AG04450 (cell line): ENCODE measurements at places on chromosomes 1 and 21.

DNA sequence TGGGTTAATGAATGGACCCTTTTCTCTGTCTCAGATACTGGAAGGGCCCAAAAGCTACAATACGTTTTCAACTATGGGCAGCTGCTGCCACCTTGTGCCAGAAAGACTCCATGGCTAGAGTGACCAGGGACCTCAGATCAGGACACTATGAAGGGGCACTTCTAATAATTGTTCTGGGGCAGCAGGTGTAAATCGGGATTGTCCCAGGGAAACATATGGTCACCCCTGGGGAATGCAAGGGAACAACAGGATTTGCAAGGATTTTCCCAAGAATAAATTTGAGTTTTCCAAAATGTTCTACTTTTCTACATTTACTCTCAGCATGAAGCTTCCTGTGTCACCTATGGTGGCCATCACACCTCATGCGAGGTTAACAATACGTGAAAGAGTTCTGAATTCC lies 12.0 kb upstream of the FCAMR start:
- no peak for DNase-seq

DNA sequence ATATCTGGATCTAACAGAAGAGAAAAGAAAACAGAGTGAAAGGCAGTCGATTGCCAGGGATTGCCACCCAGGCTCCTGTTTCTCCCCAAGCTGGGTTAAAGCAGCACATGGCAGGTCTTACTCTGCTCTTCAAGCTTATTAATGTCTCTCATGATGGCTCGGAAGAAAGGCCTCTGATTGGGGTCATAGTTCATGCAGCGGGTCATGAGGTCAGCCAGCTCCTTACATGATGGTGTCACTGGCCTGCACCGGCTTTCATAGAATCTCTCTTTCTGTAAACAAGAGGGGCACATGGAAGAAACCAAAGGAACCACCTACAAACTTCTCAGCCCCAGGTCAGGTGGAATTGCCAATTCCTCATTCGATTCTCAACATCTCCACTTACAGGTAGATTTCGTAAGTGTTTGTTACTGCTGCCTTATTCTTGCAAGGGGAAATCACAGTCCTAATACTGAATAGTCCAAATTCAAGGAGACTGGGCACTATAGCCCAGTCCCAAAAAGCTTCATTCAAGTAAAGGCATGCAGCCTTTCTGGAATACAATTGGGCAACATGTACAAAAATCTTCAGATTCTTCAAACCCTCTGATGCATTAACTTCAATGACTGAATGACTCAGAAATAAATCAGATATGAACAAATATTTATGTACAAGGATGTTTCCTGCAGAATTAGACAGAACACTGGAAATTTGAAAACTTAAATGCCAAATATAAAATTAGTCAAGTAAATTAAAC lies 96.6 kb downstream of the RAVER2 start:
- no peak for DNase-seq

DNA sequence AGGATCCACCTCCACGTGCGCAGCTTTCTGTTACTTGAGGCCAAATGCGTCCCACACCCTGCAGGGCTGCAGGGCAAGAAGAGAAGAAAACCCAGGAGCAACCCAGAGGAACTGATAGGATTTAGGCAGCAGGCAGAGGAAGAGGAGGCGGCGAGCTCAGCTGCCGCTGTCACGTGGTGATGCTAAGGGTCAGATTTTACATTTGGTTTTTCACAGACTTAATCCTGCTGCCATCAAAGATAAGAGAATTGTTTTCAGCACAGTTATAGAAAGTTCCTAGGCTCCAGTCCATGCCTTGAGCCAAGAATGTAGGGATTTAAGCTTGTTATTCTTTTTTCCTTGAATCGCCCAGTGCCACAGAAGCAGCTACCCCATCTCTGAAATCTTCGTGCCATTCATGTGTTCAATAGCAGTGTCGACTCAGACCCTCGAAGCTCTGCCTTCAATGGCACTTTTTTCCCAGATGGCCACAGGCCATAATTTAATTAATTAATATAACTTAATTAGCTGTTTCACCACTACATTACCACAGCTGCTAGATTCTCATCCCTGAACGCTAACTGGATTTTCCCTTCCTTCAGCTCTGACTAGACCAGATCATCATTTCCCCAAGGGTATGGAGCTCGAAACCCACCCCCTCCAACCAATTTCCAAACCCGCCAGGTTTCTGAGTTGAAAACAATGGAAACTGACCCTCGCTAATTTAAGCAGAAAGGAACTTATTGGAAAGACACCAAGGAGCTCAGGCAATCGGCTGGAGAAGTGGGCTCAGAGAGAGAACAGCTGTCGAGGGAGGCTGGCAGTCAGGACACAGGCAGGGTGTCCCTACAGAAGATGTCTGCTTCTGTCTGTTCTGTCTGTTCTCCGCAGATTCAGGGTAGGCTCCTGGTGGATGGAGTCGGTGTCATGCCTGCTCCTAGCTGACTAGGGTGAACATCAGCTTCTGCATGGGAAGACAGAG lies 36.2 kb downstream of the LDLRAP1 start:
- no peak for DNase-seq

DNA sequence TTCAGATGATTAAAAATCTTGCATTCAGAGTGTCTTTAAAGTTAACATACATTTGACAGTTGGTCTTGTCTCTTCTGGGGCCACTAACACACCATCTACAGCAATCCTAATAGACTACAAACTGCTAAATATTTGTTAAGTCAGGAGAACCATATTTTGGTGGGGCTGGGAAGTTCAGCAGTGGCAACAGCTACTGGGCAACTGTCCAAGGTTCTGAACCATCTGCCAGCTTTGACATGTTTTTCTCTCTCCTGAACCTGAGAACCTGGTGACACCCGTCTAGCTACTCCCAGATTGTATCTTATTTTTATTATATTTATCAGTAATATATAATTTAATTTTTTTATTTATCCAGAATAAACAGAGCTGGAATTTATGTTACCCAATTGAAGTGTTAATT lies 199.0 kb upstream of the DPYD start:
- no peak for DNase-seq

GRCh38 chr1:90370686-90371447 lies 346.2 kb downstream of the BARHL2 start:
- DNase-seq: no peak

DNA sequence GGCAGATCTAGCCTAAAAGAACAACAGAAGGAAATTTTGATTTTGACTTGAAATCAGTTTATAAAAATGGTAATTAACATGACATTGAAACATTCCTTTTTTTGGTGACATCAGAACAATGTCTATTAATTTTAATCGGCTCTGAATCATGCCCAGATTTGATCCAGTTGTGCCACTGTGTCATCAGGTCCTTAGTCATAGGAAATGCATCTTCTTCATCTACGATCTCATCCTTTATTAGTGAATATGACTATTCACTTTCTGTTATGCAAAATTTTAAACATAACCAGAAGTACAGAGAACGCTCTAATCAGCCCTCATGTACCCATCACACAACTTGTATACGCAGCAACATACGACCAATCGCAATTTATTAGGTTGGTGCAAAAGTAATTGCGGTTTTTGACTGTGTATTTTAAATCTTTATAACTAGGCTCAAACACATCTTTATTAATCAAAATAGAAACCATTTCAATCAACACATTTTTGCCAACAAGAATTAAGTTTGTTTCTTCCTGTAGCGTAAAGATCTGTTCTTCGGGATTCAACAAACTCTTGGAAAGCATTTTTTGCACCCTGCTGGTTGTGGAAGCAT lies 40.3 kb upstream of the TLR5 start:
- DNase-seq: no peak

GRCh38 chr1:224237119-224237881 lies 54.3 kb downstream of the DEGS1 start:
- DNase-seq: no peak

GRCh38 chr1:234400773-234401172 lies 27.5 kb downstream of the COA6 start:
- no peak for DNase-seq

GRCh38 chr1:36157973-36158826 lies 2.2 kb downstream of the MAP7D1 start:
- DNase-seq: no peak

- DNase-seq: no peak
These were observed 19.6 kb upstream of the WNT3A start for GRCh38 chr1:227987181-227987580.

DNA sequence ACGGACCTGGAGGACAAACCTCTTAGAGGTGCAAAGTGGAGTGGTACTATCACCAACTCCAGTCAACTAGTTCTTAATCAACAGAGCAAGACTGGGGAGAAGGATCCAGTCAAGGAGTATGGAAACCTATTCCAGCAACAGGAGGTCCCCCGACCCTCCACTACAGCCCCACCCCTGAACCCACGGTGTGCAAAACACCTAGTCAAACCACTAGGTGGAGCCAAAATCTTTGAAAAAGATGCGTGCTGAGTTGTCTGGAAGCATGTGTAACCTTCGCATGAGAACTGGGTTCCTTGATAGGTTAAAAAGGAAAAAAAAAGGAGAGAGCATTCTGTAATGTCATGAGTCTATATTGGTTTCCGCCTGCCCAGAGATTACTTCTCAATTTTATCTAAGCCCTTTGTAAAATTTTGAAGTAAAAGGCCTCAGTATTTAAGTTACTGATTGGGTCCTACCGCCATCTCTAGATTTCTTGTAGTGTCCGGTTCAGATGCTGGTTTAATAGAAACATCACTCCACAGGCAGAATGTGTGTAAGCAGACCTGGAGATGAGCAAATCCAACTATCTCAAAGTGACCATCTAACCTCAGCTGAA lies 81.9 kb upstream of the HAO2 start:
- no peak for DNase-seq

DNA sequence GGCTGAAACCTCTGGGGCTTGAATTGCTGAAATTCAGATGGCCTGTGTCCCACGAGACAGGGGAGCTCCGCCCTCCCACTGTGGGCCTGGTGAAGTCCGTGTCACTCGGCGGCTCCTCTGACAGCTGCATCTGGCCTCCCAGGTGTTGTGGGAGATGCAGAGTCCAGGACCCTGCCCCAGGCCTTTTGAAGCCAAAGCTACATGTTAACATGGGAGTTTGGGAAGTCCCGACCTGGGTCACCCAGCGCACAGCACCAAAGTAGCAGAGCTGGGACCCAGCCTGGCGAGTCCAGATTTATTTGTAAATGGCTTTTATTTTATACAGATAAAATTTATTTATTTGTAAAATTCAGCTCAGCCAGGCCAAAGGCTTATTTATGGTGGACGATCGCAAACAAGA lies 28.9 kb downstream of the SLC37A1 start:
- DNase-seq: no peak

DNA sequence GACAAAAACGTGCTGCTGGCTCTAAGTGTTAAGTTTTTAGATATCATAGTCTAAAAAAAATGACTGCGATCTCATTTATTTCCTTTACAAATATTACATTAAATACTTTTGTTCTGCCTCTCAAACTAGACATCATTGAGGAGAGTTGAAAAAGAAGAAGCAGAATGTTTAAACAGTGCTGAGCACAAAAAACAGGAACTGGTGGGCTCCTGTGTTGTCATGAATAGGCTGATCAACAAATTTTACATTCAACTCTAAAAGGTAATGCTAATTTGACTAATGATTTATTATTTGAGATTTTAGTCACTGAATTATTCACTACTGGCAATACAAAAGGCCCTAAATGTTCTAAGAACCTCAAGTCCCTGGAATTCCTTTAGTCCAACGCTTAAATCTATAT lies 66.1 kb downstream of the GPATCH2 start:
- no peak for DNase-seq

DNA sequence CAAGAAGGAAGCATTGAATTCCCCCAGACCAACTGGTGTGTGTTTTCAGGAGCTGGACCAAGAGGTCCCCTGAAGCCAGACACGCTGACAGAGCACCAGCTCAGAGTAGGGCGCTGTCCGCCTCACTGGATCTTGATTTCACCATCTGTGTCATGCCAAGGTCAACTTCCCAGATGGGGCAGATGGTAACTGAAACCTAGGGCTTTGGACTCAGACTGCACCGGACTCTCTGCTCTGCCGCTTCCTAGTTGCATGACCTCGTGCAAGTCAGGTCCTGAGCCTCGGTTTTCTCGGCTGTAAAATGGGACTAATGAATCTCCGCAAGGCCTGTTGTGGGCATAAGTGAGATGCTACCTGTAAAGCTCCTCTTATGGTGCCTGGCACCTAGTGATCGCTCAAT lies 17.9 kb upstream of the CASZ1 start:
- no peak for DNase-seq
